Non-pigmented ciliary epithelial cell (primary cell): ENCODE measurements at places on chromosomes 16 and 17.

- DNase-seq: no peak
Measured at GRCh38 chr16:62130101-62130500, 93.9 kb upstream of the CDH8 start.

GRCh38 chr16:15834502-15834901, 22.3 kb downstream of the MYH11 start:
- no peak for DNase-seq

DNA sequence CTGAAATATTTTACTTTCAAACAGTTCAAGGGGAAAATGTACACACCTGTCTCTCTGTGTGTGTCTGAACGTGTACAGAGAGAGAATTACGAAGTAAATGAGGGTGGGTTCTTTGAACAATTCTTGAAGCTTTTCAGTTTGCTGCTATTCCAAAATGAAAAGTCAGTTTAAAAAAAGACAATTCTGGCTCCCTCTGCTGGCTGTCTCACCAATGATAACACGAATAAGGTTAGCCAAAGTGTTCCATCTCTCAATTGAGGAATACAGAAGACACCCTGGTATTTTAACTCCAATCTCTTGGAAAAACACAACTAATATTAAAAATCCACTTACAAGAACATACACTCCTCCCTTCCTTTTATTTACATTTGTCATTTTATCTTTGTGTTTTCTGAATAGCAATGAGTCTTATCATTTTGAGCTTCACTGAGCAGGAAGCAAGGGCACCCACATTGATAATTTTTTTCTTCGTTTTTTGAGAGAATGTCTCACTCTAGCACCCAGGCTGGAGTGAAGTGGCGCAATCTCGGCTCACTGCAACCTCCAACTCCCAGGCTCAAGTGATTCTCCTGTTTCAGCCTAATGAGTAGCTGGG, 20.5 kb downstream of the EFTUD2 start:
- no peak for DNase-seq

DNA sequence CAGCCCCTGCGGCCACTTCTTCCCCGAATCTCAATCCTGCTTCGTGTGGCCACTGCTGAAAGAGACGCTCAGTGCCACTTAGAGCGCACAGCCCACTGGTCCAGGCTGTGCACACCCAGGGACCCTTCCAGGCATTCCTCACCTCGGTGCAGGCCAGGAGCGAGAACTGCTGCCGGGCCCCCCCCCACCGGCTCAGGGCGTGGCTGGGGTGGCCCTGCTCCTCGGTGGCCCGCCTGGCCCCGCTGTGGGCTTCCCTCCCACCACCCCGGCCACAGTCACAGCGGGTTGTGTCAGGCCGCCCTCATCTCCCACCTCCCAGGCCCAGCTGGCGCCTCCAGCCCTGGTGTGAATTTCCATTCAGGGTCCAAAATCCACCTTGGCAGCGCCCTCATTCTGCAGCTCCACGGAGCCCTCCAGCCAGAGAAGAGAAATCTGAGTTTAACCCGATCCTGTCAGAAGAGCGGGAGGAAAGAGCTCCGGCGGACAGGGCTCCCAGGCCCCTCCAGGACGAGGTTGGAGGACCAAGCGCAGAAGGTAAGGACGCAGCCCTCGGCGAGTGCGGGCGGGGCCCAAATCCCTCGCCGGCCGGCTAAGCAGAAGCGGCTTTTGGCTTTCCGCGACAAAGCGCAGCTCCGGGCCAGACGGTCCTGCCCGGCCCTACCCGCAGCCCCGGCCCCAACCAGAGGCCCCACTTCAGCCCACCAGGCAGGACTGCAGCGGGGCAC, 12.0 kb downstream of the TBC1D16 start:
- DNase-seq: no peak

DNA sequence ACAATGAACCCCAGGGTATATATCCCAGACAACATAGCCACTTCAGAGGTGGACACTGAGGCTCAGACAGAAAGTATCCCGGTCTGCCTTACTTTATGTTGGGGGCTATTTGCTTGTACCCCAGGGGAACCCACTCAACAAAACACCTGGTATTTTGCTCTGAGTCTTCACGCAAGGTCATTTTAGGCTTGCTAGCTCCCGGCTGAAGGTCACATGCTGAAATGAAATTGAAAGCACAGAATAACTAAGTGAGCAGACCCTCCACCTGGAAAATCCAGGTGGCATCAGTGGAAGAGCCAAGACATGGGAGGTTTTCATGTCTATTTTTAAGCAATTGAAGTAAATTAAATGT, 4.1 kb upstream of the KDM8 start:
- no peak for DNase-seq

DNA sequence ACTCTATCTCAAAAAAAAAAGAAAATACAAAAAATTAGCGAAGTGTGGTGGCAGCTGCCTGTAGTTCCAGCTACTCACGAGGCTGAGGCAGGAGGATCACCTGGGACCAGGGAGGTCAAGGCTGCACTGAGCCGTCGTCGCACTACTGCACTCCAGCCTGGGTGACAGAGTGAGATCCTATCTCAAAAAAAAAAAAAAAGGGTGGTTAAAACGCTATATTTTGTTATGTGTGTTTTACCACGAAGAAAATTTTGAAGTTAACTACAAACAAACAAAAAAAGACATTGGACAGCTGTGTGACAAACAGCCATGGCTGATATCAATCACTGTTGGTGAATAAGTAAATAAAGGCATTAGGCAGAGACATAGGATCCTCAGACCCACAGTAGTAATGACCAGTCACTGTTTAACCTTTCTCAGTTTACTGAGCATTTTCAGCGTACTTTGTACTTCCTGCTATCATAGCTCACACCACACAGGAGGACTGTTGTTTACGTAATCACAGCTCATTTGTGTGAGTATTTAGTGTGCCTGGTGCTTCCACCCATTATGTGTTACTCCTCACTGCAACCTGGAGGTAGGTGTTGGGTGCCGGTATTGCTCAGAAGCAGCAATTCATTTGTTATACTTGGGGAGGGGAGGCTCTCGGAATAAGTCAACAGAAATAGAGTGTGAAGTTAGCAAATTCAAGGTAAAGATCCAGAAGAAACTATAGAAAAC, 55.4 kb downstream of the COPRS start:
- DNase-seq: no peak

- no peak for DNase-seq
Measured at GRCh38 chr17:82049106-82049505, 2.5 kb downstream of the RFNG start.

- DNase-seq: no peak
Measured at GRCh38 chr17:81453712-81454111, 58.5 kb downstream of the BAHCC1 start.

- no peak for DNase-seq
Measured at GRCh38 chr17:52673791-52674190, 515.3 kb upstream of the CA10 start.

DNA sequence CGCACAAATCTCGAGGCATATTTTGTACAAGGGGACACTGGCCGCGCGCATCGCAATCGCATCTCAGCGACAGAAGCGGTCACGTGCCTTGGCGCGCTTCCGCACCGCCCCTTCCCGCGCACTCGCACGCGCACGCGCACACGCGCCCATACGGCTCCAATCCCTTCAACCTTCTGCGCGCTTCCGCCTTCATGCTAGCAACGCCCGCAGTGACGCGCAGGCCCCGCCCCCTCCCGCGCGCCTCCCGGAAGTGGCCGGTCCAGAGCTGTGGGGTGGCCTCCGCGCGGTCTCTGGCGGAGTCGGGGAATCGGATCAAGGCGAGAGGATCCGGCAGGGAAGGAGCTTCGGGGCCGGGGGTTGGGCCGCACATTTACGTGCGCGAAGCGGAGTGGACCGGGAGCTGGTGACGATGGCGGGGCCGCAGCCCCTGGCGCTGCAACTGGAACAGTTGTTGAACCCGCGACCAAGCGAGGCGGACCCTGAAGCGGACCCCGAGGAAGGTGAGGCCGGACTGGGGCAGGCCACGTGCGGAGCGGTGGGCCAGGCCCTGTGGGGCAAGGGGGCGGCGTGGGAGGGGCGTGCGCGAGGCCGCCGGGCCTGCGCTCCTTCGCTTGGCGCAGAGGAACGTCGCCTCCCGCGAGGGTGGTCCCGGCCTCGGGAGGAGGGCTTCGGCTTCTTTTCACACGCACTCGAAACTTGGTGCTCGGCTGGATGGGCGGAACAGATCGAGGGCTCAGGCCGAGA, at the start of gene AATF:
Gene AATF, plus strand, starts transcription at position 238 of the 744 bp plus-strand sequence. Its CDS starts 172 bp downstream, at position 410.
- DNase-seq: peak; percentile 68

GRCh38 chr17:15917438-15918027, 27.4 kb upstream of the ADORA2B start:
- DNase-seq: no peak

DNA sequence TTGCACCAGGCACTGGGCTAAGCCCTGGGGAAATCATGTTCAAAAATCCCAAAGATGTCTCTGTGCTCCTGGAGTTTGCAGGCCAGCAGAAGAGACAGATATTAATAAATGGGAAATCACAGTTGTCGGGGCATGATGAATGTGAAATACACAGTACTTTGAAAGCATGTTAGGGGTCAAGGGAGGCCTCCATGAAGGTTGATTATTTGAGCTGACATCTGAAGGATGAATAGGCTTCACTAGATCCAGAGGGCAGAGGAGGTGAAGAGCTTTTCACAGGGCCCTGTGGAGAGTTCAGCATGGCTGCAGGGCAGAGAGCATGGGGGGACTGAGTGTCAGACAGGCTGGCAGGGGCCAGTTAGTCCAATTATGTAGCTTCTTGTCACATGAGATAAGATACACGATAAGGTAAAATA, 2.6 kb downstream of the ANKRD40CL start:
- no peak for DNase-seq

GRCh38 chr16:9047689-9048301, 43.6 kb upstream of the HAPSTR1 start:
- peak; percentile 95 for DNase-seq

- no peak for DNase-seq
Measured at GRCh38 chr17:74864866-74865395, 5.2 kb upstream of the GRIN2C start.

- no peak for DNase-seq
Measured at GRCh38 chr17:16929035-16929680, 42.8 kb downstream of the TNFRSF13B start.
